ENCODE measurements at places on chromosomes 3 and 15.

- DNase-seq, result peak; percentile 72
Observed at GRCh38 chr15:55108858-55109518, 87.8 kb downstream of the RSL24D1 start.

DNA sequence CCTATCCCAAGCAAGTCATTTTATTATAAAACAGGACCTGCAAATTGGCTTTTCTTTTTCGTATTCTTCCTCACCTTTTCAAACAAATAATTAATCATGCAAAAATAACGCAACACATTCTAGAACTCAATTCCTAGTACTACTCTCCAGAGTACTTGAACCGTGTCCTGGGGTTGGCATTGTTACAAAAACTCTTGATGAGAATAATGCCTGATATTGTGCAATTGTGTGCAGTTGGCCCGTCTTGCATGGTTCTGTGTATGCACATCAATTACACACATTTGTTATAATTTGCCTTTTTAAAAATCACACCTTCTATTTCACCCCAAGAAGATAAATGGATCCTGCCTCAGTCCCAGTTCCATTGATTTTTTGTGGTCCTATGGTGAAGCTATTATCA is 205.4 kb downstream of the EPHB1 start:
- DNase-seq, result no peak

DNA sequence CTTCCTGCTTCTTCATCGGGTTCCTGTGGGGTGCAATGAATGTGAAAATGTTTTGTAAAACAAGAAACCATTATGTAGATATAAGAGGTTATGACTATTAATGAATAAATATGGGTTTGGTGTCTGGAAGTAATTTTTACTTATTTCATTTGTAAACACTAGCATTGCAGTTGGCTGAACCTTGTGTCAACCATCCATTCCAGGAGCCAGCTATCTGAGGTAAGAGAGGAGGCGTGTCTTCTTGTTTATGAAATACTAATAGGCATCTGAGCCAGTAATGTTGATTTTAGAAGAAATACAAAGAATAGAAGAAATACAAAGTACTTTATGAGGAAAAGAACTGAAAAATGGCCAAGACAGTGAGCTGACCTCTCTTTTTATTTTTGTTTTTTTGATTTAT is 187.5 kb downstream of the LPP start:
- DNase-seq, result no peak

DNA sequence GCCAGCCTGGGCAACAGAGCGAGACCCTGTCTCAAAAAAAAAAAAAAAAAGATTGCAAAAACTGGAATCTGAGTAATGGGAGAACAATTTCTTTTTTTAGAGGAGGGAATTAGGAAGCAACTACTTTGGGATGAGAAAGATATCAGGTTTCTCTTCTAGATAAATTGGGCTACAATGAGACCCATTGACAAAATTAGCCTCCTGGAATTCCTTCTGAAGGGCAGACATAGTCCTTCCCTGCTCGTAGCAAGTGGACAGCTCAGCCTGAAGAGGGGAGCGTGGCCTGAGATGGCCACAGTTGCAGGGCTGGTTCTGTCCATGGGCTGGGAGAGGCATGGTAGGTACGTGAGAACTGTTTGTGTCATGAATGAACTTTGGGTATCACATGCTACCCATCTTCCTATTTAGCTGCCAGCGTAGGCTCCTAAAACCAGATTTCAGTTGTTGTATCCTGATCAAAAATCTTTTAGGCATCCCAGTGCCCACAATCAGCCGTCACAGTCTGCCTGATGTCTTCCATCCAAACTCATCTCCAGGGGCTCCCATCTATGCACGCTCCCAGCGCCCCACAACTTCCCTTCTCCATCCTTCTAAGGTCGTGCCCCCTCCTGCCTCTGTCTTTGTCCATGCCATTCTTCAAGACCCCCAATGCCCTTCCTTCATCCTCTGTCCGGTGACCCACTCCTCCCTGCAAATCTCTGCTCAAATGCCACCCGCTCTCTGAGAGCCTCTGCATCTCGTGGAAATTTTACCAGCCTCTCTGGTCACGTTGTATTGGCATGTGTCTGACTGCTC is 92.0 kb upstream of the NR2E3 start:
- no peak for DNase-seq

DNA sequence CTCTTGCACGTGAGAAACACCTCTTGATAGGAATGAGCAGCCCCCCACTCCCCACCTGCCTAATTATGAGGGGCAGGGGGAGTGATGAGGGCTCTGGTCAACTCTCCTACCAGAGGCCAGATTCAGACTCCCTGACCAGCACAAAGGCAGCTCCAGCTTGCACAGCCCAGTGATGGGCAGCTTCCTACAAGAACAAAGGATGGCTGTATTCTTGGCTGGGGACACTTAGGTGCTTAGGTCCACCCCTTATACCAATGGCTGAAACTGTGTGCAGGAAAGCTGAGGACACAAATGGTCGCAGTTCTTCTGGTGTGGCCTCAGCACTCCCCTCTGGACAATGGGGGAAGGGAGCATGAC is 81.8 kb downstream of the IQSEC1 start:
- no peak for DNase-seq

GRCh38 chr15:66095871-66096687 is 157.5 kb downstream of the MEGF11 start:
- DNase-seq, result no peak

DNA sequence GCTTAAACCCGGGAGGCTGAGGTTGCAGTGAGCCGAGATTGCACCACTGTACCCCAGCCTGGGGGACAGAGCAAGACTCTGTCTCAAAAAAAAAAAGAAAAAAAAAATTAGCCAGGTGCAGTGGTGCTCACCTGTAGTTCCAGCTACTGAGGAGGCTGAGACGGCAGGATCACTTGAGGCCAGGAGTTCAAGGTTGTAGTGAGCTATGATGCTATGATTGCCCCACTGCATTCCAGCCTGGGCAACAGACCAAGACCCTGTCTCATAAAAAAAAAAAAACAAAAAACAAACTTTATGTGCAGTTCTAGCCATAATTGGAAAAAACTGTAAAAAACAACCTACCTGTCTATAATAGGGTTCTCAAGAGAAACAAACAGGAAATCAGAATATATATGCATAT is 39.9 kb upstream of the IGF2BP2 start:
- no peak for DNase-seq

GRCh38 chr3:188234132-188234531 is 80.2 kb downstream of the LPP start:
- DNase-seq, result no peak

GRCh38 chr3:127667119-127667681 is 5.6 kb upstream of the ABTB1 start:
- no peak for DNase-seq

- DNase-seq, result no peak
Observed at GRCh38 chr3:7075117-7075516, 214.2 kb downstream of the GRM7 start.

- no peak for DNase-seq
Observed at GRCh38 chr3:191682961-191683360, 222.0 kb downstream of the PYDC2 start.

DNA sequence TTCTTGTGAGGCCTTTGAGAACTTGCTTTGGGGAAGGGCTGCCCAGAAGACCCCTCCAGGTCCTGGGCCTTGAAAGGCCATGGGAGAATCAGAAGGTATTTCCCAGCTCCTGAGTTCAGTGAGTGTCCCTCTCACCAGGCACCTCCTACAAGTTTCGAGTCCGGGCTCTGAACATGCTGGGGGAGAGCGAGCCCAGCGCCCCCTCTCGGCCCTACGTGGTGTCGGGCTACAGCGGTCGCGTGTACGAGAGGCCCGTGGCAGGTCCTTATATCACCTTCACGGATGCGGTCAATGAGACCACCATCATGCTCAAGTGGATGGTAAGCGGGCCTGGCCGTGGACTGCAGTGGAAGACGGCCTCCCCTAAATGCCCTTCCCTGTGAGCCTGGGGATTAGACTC is 68.3 kb downstream of the BOC start:
- no peak for DNase-seq

GRCh38 chr15:28977377-28978010 is 91.7 kb downstream of the APBA2 start:
- peak; percentile 96 for DNase-seq

- DNase-seq, result no peak
Observed at GRCh38 chr15:76930831-76931396, 635 bp upstream of the RCN2 start.

DNA sequence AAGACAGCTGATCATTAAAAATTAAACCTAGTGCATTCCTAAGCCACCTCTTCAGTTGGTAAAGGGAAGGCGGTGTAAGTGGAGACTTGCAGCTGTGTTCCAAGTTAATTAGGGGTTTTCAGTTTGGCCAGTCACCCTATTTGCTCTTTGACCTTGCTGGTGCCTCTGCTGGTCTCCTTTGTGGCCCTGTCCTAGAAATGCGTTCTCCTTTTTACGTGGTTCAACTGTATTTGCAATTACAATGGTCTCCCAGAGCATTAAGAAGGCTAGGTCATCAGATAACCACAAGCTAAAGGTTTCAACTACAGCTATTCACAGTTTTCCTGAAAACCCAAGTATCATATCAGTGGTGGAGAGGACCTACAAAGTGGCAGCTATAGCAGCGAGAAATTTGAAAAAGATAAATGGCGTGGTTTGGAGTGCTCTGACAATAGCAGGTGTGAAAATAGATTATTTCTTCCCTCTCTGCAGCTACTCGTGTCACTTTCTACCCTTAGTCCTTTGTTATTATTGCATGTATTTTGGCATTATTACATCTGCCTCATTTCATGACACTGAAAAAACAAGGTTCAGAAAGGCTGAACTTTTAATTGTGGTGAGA is 203.5 kb upstream of the TBC1D5 start:
- no peak for DNase-seq

- DNase-seq, result peak; percentile 69
Observed at GRCh38 chr15:40340740-40341400, at the start of gene CCDC9B. Gene CCDC9B, minus strand, starts transcription at chr15:40340939. Its CDS starts 120 bp downstream, at chr15:40340819.
